ENCODE measurements at places on chromosomes 3 and 15. TPM values are rescaled to one million over a fixed set of nuclear protein-coding genes. Genes with fewer than 3 reads are reported as not detected.

- ATAC-seq, result no peak
Observed at GRCh38 chr15:78282324-78282723, 17.1 kb downstream of the SKIC8 start.

- ATAC-seq, result peak; percentile 76
Observed at GRCh38 chr3:36969540-36970432, 23.1 kb downstream of the EPM2AIP1 start.

DNA sequence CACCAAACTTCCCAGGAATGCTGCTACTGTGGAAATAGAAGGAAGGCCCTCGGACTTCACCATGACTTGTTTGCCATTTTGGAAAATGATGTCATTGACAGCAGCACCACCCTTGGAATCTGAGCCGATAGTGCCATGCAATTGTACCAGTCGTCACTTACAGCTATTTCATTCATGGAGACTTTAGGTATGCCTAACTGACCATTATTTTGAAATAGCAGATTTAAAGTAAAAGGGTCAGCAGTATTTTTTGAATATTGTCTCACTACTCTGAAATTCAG lies 66.0 kb upstream of the ARL8B start:
- no peak for ATAC-seq

GRCh38 chr3:151765685-151766084 lies 32.0 kb downstream of the AADACL2 start:
- ATAC-seq, result no peak

The NOX5 gene
- 0.44 TPM for total RNA-seq

The LRRN1 gene
- total RNA-seq, result 0.44 TPM

DNA sequence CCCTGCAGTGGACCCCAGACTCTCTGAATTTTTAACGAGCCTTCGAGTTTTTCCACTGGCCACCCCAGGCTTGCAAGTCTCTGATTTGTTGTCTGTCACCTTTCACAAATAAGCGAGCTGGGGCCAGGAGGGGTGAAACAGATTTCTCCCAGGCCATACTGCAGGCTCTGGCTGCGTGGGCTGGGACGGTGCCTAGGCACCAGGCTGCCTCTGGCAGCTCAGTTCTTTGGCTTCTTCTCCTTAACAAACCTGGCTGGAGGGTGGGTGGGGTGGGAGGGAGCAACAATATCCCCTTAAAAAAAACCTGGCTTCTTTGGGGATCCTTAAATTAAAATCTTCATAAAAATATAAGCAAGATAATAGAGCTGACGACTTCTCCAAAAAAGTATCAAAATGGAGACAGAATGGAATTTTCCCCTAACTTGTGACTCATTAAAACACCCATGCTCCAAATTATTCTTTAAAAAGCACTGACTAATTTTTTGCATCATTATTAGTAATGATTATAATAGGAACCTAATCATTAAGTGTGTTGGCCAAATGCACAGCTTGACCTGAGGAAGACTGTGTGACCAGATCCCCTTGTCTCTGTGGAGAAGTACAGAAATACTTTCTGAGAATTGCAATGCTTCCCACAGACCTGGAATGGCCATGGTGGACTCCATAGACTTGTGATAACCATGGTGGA lies 84.1 kb downstream of the SNRK start:
- no peak for ATAC-seq
